ENCODE measurements at places on chromosomes 11 and 22. TPM values are rescaled to one million over a fixed set of nuclear protein-coding genes. Genes with fewer than 3 reads are reported as not detected.

DNA sequence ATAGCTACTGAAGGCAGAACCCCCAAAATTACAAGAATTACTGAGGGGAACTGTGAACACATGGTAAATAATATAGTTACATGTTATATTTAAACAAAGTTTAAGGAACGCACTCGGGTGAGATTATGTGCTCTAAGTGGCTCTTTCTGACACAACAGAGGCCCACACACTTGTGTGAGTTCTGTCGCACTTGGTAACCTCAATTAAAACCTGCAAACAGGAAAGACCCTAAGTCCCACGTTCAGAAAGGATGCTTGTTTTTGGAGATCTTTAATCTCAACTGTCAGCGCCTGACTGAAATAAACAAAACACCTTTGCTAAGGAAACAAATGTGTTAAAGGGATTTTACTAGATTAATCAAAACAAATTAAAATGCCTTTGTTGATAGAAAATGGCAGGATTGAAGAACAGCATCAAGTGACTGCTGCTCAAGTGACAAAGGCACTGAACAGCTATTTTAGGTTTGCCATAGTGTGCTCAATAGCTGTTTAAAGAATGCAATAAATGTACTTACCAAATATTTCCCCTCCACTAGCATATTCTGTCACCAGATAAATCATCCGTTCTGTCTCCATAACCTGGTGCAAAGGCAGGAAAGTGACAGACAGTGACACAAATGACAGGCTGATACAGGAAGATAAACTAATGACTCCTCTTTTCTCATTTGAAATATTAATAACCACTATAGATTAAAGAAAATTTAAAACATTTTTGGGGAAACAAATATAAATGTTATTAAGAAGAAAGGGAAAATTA lies 116.3 kb upstream of the APOA1 start:
- no peak for DNase-seq

HTR3B gene
- polyA plus RNA-seq: 0.15 TPM

- no peak for DNase-seq
Measured at GRCh38 chr11:76107971-76108370, 98.3 kb downstream of the WNT11 start.

DNA sequence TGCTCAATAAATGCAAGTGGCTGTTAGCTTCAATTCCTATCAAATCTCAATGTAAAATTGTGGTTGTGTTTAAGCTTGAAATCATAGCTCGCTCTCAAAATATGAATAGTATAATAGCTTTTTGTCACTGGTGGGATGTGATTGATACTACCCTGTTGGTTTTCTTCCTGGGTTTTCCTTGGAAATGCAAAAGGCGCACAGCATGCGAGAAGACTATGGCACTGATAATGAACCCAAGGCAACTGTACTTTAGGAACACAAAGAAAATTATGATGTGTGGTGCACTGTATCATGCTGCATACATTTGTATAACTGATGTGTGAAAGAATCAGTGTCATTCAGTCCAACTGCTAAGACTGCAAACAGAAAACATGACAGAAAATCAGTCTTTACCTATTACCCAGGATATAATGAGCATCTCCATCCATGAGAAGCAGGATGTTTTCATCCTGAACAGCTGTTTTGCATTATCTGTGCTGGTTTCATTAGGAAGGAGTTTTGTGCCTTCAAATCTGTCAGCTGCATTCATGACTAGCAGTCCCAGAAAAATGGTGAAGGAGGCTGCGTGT lies 101.2 kb downstream of the TRPC6 start:
- no peak for DNase-seq

DNA sequence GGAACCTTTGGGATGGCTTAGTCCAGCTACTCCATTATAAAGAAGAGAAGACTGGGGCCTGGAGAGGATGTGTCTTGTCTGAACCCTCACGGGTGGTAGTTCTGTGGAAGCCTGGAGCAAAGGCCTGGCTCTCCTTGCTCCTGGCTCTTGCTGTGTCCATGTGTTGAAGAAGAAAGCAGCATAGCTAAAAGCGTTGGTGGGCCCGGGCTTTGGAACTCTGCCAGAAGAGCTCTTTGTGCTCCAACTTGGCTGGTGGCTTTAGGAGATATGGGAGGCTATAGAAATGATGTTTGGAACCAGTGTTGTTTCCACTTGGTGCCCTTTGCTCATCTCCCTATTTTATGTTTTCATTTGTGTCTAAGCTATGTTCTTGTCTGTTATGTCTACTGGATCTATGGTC lies 131.1 kb downstream of the DBX1 start:
- no peak for DNase-seq

CYB561A3 gene
- polyA plus RNA-seq: 27.9 TPM

DNA sequence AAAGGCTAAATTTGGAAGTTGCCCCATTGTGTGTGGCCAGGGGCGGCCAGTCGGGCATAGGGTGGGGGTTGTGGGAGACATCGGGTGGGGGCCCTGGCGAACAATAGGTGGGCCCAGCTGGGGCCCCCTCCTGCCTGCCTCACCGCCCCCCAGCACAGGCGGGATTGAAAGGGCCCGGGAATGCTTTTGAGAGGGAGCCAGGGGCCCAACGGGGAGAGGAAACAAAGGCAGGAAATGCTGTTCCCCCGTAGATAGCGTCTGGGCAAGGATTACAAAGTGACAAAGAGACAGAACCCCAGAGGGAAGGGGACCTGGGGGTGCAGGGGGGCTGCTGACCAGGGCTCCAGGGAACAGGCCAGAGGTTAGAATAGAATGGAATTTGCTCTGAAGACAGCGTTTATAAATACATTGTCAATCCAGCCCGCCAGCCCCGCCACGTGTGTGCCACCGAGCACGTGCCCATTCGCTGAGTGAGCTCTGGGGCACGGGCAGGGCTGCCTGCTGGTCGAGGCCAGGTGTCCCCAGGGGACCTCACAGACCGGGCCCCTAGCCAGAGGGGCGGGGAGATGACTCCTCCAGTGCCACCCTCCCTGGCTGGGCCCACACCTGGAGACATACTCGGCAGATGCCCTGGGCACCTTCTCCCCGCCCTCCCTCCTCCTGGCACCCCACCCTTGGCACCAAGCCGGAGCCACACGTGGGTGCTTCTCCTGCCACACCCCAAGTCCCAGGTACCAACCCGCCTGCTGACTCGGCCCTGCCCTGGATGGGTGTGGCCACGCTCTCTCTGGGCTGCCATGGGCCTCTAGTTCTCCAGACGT lies 9.7 kb downstream of the PDGFB start:
- DNase-seq: no peak

DNA sequence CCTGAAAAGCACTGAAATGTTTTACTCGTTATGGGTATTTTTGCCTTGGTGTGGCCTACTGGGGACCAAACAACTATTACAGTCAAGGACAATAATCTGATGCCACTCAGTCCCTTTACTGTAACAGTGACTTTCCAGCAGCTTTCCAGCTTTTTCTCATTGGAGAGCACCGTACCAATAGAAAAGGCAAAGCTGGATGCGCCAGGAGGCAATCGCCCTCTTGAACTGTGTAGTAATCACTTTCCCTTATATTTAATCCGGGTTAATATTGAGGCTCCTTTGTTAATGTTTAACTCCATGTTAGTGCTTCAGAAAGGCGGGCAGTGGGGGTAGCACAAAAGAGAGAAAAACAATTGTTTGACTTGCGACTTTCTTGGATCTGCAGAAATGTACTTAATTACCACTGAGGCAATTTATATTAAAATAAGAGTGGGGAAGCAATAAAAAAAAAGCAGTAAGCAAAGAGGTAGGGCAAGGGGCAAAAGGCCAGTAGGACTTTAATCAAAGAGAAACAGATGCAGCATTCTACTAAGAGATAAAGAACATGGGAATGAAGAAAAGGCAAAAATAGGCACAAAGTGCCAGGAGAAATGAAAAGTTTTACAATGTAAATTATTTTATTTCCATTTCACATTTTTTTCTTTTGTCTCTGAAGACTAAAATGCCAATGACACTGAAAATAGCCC lies 81.6 kb downstream of the LRRC4C start:
- DNase-seq: no peak

DNA sequence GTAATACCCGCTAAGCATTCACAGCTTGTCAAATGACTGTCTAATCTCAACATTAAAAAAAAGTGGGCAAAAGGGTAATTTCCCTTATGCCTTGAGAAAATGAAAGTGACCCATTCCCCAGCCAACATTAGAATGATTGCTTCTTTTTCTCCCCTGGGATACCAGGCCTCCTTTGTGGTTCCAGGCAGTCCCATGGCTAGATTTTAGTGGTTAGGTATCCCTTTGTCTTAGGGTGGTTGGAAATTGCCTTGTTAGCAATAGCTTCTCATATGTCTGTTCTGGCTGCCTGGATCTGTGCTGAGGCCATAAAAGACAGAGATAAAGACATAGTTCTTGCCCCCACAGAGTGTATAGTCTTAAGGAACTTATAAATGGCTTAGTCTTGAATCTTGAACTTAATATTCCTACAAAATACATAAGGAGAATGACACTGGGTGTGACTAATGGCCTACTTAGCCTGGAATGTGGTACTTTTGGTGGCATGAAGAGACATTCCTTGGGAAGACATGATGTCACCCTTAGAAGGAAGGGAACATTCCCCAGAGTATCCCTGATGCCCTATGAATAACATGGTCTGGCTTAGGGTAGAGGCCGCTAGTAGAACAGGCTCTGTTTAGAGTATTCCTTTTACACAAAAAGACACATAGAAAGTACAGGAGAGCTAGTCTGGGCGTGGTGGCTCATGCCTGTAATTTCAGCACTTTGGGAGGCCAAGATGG lies 90.3 kb downstream of the ZBTB16 start:
- no peak for DNase-seq

DNA sequence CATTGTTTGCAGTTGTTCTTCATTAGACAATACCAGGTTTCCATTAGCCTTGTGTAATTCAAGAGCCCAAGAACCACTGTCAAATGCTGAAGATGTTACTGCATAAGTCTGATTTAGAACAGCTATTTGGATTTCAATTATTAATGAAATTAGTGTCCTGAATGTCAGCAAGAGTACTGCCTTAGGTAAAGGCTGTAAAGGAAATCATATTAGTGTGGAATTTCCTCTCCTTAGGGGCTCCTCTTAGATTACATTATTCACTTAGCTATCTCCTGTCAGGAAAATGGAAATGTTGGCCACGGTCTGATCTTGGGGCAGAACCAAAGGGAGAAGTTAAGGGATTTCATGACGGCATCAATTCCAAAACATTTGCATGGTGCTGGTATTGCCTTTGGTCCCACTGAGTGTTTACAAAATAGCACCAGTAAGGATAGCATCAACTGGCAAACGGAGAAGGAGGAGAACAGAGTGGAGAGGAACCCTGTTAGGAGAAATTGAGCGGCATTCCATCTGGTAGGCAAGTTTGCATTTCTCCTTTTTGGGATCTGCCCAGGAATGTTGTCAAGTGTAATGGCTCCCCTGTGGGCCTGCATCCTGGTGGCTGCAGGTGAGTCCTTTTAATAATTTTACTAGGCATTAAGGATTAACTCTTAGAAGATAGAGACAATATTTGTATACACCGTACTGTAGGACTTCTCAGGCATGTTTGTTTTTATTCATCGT lies at the start of gene HTR3B:
Gene HTR3B (plus strand): TSS at position 418 of the 723 bp plus-strand sequence. CDS start 138 bp downstream, at position 556.
- DNase-seq: no peak

DNA sequence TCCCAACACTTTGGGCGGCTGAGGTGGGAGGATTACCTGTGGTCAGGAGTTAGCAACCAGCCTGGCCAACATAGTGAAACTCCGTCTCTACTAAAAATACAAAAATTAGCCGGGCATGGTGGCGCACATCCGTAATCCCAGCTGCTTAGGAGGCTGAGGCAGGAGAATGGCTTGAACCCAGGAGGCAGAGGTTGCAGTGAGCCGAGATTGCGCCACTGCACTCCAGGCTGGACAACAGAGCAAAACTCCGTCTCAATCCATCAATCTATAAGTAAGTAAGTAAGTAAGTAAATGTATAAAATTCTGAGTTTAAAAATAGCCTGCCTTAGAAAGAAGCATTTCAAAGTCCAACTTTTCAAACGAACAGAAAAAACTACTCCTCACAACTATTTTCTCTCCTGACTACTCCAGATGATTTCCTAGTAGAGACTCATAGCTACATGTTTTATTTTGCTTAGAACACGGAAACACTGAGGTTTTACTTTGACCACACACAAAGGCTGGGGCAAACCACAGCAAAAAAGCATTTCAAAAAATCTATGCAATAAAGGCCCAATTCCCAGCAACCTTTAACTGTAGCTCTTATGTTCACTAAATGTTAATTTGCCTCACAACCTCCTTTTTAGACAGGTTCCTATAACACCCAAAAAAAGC lies 16.3 kb downstream of the SPTY2D1 start:
- no peak for DNase-seq

GRCh38 chr22:27097933-27098332 lies 440.5 kb downstream of the MIAT start:
- no peak for DNase-seq

GRCh38 chr22:27218012-27218920 lies 560.9 kb downstream of the MIAT start:
- no peak for DNase-seq

Measured in renal cortex interstitium (tissue), 15 donors.